NCI-H2171 (cell line): ENCODE measurements at places on chromosomes 2 and 18.
A peak's percentile ranks its signal among the peaks of the same experiment; 100 is the strongest.

DNA sequence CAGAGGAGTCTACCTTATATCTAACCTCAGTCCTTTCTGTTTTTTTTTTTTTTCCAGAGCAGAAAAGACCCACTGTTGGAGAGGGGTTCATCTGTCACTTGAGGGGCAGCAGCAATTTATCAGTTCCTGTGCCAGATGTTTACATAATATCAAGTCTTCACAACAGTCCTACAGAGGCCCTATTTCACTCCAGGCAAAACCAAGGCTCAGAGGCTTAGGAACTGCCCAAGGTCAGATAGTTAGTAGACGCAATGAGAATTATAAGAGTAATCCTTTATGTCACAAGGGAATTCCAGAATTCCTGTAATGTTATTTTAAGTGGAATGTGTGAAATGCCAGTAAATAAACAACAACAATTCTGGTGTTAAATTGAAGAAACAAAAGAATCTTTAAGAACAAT, 696.1 kb downstream of the NRXN1 start:
- no peak for DNase-seq

GRCh38 chr18:9287036-9287435, 47.5 kb upstream of the TWSG1 start:
- no peak for DNase-seq

- no peak for DNase-seq
Measured at GRCh38 chr2:1891971-1892486, 147.7 kb upstream of the PXDN start.

DNA sequence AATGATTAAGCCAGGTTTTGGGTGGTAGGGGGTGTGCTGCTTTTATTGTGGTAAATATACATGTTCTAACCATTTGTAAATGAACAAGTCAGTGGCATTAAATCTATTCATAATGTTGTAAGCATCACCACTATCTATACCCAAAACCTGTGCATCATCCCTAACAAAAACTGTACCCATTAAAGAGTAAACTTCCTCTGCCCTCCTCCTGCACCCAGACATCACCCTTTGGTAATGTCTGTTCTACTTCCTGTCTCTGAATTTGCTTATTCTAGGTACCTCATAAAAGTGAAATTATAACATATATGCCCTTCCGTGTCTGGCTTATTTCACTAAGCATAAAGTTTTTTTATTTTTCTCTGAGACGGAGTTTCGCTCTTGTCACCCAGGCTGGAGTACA, 14.1 kb downstream of the RIF1 start:
- no peak for DNase-seq

- DNase-seq: no peak
Measured at GRCh38 chr2:188333751-188334524, 42.3 kb downstream of the GULP1 start.

GRCh38 chr18:56377231-56377630, 261.2 kb downstream of the TXNL1 start:
- no peak for DNase-seq

- DNase-seq: no peak
Measured at GRCh38 chr2:119657466-119658145, 21.4 kb upstream of the TMEM177 start.

DNA sequence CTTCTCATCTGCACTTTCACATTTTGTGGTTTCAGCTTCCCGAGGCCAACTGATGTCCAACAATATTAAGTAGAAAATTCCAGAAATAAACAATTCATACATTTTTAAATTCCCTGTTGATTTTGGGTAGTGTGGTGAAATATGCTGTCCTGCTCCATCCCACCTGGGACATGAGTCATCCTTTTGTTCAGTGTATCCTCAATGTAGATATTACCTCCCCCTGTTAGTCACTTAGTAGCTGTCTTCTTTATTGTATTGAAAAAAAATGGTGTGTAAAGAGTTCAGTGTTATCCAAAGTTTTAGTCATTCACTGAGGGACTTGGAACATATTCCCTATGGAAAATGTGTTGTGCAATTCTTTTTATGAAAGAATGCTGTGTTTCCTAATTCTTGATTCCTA, 348.1 kb downstream of the SOCS6 start:
- no peak for DNase-seq

GRCh38 chr2:176999301-176999700, 213.3 kb upstream of the HNRNPA3 start:
- DNase-seq: no peak

- DNase-seq: no peak
Measured at GRCh38 chr2:64745562-64745961, 91.8 kb upstream of the SERTAD2 start.

DNA sequence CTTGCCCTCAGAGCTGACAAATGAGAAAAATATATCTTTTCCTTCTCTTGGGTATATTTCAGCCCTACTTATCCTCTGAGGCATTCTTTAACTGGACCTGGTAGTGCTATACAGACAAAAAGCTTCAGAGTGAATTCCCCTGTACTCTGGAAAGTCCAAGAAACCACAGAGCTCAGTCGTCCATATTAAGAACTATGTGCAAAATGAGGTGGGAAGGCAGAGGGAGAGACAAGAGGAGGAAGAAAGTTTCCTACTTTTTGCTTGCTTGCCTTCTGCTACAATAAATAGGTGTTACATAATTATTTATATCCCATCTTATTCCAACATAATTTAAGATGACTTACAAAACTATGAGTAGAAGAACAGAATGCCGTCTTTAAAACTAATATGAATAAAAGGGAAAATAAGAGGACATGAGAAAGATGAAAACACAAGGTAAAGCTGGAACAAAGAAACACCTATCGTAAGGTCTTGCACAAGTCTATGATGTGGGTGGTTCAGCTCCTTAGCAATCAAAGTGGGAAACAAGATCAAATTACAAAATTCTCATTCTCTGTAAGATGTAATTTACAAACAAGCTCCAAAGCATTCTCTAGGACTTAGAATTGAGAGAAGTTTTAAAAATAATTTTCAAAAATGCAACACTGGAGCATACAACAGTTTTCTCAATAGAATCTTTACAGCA, 97.9 kb downstream of the BAZ2B start:
- peak; percentile 14 for DNase-seq

- DNase-seq: no peak
Measured at GRCh38 chr2:238602223-238602960, 175.7 kb downstream of the ASB1 start.

GRCh38 chr18:43129946-43130524, 14.6 kb upstream of the RIT2 start:
- no peak for DNase-seq

GRCh38 chr18:74459889-74460288, 2.8 kb upstream of the DIPK1C start:
- DNase-seq: no peak

GRCh38 chr2:96233436-96233835, 24.8 kb upstream of the STARD7 start:
- no peak for DNase-seq

GRCh38 chr2:231464576-231465540, 574 bp upstream of the NCL start:
- peak; percentile 87 for DNase-seq

GRCh38 chr2:109209412-109209811, 80.4 kb downstream of the SH3RF3 start:
- DNase-seq: no peak

- no peak for DNase-seq
Measured at GRCh38 chr2:216984937-216985336, 125.1 kb upstream of the TNP1 start.

DNA sequence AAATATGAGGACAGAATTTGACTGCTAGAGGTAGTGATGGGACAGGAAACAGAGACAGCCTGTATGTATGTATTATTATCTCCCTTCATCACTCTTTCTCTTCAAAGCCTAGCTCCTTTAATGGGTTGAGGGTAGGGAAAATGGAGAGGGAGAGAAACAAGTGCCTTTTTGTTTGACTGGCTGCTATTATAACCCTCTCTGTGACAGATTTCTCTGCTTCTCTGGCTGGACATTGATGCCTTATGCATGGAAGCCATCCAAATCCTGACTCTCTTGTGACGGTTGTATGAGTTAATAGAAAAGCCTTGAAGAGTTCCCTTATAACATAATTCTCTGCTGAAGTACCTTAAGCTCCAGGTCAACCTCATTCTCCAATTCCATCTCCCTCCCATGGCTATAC, 118.5 kb upstream of the COL5A2 start:
- DNase-seq: no peak

DNA sequence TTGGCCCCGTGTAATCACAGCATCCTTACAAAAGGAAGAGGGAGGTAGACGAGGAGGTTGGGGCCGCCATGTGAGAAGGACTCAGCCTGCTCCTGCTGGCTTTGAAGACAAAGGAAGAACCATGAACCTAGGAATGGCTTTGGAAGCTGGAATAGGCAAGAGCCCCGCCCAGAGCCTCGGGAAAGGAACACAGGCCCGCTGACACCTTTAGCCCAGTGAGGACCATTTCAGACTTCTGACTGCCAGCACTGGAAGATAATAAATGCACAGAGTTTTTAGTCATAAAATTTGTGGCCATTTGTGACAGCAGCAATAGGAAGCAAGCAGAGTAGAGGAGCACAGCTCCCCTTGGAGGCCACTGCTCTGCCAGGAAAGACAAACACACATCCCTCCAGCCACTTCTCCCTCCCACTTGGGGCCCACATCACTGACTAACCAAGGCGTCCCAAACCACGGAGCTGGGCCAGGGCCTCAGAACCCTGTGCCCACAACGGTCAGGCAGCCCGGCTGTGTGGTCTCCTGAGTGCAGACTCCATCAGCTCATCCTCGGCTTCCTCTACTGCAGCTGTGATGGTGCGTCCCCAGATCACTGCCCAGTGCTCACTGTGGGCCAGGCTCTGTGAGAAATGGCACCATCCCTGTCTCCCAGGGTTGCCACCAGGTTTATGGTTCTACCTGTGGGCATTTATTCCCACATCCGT, 39.7 kb downstream of the TFCP2L1 start:
- no peak for DNase-seq

DNA sequence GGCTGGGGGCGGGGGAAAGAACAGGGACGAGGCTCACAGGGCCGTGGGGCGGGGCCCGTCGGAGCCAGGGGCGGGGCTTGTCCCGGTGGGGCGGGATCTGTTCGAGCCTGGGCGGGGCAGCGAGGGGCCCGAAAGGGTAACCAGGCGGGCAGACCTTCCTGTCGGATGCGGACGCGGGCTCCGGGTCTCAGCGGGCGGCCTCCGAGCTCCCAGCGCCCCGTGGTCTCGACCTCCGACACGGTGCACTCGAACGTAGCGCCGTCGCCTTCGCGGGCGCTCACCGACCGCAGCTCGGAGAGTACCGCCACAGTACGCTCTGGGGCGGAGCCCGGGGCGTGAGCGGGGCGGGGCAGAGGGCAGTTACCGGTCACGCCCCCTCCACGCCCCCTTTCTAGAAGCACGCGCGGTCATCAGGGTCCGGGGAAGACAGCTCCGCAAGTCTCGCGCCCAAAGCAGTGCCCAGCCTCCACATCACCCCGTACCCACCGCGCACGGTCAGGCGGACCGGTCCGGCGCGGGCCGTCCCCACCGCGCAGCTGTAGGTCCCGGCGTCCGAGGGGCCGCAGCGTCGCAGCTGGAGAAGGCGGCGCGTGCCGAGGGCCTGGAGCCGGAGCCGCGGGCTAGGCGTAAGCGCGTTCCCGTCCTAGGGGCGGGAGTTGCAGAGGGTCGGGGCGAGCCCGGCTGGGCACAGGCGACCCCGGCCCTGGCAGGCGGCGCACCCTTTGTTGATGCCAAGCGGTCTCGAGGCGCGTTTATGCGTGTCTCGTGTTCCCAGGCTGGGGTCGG, 8.7 kb downstream of the TMEM198 start:
- DNase-seq: peak; percentile 77

GRCh38 chr2:43170405-43171105, 55.9 kb downstream of the ZFP36L2 start:
- DNase-seq: no peak

DNA sequence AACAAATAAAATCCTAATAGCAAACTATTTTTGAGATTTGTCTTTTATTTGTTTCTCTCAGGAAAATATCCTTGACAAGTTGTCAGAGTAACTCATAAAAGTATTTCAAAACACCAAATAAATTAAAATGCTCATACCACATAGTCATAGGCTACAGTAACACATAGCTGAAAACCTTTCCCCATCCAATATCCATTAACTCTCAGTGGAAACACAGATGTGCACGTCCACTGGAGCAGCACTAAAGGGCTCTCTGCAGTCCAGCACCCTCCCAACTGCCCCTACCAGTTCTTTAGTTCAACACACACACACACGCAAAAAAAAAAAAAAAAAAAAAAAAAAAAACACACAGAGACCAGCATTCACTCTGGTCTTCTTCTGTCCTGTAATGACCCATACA, 879 bp upstream of the XDH start:
- no peak for DNase-seq

DNA sequence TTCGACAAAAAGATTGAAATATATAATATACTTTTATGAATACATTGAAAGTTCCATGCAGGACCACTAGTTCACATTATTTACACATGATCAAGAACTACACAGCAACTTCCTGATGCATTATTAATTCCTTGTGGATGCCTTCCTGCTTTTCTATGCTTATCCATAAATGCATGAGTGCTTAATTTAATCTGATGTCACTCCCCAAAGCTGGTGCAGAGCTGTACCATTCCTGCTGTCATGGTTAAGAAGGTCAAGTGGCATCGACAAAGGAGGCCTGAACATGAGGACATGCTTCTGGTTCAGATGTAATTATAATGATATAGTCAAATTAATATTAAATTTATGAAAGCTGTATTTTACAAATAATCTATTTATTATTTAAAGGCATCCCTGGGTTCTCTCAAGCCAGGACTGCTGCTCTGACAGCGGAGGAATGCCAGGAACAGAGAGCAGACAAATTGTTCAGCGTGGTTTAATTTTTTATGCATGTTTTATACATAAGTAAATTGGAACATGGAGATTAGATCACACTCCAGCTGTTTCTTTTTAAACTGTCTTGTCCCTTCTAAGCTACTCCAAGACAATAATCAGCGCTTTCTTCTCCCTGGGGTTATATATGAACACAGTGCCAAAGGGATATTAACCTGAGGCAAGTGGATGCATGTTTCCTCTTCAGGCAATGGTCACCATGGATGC, 307.3 kb upstream of the CNTNAP5 start:
- DNase-seq: no peak

DNA sequence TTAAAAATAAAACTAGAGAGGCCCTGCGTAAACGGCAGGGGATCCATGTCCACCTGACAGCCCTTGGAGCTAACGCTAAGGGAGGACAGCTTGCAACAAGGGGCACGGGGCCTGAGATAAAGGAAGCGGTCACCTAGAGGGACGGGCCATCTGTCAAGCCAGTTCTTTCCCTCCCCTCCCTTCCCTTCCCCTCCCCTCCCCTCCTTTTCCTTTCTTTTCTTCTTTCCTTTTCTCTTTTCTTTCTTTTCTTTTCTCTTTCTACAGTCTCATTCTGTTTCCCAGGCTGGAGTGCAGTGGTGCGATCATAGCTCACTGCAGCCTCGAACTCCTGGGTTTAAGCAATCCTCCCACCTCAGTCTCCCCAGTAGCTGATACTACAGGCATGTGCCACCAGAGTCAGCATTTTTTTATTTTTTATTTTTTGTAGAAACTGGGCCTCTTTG, 34.5 kb upstream of the CTAGE1 start:
- DNase-seq: no peak
